ENCODE measurements at places on chromosomes 6 and 20.

DNA sequence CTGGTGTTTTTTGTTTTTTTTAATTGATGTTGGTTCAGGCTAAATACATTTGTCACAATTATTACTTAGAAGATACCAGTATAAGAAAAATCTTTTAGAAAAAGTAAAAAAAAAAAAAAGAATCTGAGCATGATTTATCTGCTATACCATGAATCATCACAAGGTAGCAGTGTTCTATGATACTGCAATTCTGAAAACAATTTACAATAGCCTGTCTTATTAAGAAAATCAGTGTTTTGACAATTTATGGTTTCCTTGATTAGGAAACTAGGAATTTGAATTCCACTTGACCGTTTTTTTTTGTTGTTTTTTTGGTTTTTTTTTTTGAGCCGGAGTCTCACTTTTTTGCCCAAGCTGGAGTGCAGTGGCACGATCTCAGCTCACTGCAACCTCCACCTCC, 9.3 kb upstream of the MAK start:
- no peak for DNase-seq

GRCh38 chr20:18443886-18444285, 22.9 kb downstream of the DZANK1 start:
- no peak for DNase-seq

GRCh38 chr6:35299674-35300073, 2.1 kb downstream of the DEF6 start:
- DNase-seq: no peak

GRCh38 chr6:2480267-2480966, 235.0 kb upstream of the GMDS start:
- no peak for DNase-seq

DNA sequence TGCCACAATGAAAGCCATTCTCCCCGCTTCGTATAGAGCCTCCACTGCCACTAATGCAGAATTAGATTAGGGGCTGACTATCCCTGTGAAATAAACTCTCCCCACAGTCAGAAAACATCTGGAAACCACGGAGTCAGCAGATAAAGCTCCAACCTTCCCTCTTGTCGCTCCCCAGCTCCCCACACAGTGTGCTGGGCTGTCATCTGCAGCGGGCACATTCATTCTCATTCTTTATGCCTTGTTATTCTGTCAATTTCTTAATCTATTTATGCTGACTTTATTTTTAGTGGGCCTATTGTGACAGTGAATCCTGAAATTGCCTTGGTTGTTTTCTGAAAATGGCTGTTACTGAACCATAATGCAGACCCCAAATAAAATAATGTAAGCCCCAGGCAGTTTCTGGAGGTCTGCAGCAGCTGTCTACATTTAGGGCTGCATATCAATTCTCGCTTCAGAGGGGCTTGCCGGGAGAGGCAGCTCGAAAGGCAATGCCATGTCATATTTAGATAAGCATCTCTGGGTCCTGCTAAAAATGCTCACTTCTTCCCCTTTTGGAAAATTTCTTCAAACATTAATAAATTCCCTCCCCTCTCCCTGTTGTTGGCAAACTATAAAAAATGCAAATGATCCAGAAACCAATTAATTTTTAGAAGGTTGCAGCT, 71.6 kb downstream of the TMEM242 start:
- no peak for DNase-seq

GRCh38 chr20:38110525-38111178, 54.4 kb downstream of the TGM2 start:
- DNase-seq: no peak

DNA sequence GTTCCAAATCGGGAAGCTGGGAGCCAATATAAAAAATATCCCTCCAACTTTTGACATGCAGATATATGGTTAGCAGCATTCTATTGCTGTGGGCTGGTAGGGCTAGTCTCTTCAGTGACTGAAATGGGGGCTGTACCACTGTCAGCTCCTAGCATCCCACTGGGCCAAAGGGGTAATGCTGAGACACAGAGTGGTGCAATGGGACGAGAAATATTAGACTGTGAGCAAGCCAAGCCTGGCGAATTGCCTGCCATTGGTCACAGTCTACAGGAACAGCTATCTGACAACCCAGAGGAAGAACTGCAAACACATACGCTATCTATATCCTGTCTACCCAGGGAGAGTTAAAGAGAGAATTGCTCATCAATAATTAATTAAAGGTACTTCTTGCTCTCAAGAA, 3.5 kb downstream of the SLC35F1 start:
- no peak for DNase-seq

GRCh38 chr6:8462169-8462568, 26.8 kb upstream of the SLC35B3 start:
- DNase-seq: no peak

DNA sequence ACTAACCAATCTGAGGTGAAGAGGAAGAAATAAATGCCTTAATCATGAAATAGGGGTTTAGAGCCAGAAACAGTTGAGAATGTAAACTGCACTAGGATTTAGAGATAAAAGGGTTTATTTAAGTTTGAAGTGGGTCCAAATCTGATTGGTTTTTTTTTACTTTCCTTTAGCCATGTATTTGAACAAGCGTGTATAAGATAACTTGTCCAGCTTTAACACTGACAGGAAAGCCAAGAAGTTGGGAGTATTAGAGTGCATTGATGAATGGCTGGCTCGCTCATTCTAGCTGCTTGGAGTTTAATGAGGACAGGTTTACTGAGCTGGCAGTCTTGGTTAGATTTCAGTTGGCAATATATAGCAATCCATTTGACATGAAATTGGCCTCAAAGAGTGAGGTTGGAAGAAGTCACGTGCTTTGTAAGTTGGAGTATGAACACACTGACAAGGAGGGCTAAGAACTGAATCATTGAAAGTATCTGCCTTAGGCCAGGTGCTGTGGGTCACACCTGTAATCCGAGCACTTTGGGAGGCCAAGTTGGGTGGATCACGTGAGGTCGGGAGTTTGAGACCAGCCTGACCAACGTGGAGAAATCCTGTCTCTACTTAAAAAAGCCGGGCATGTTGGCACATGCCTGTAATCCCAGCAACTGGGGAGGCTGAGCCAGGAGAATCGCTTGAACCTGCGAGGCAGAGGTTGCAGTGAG, 13.7 kb downstream of the SRSF3 start:
- DNase-seq: no peak

GRCh38 chr20:7672571-7672970, 267.7 kb downstream of the HAO1 start:
- DNase-seq: peak; percentile 15

Measured in neuronal stem cell (in vitro differentiated cells).